ENCODE measurements at places on chromosomes 1 and 21.

DNA sequence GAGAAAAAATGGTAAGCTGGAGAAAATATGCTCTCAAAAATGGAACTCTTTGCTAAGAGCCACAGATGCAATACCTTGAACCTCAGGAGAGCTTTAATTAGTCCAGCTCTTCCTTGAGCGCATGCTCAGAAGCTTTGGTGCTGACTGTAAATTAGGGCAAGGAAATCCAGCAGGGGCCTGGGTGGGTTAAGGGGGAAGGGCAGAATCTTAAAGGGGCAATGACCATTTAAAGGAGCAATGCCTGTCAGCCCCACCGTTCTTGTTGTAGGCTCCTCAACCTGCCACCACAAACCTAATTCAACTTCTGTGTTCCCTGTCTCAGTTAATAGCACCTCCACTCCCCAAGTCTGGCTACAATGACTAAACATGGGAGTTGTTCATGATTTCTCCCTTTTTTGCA, 6.8 kb upstream of the SLC22A15 start:
- H3K27ac ChIP-seq: no peak overlapping the region
- DNase-seq: no peak
- peaks cover 2% of the 10 kb centered on the region for H3K27me3 ChIP-seq

DNA sequence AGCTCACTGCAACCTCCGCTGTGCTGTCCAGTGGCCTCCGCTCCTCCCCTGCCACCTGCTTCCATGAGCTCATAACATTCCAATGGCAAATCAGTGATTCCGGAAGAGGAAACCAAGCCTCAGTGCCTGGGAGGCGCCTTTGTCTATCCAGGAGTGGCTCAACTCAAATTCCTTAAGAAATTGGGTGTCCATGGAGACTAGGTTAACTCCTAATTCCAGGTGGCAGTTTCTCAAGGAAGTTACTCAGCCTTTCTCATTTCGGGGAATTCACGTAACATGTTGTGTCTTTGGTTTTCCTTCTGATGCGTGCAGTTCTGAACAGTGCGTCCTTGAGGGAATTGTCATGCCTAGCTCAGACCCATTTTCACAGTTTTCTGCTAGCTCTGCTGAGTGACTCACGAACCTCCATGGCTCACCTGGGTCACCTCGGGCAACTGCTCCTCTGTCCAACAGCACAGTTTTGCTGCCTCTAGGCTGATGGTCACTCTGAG, 89.9 kb upstream of the DSCAM start:
- DNase-seq: no peak
- H3K4me3 ChIP-seq: no peak overlapping the region
- H3K27ac ChIP-seq: no peak overlapping the region
- peaks cover 4% of the 10 kb centered on the region for H3K27me3 ChIP-seq
- H3K4me1 ChIP-seq: no peaks in the 10 kb centered on the region

- H3K4me1 ChIP-seq: no peaks in the 10 kb centered on the region
- H3K27me3 ChIP-seq: no peaks in the 10 kb centered on the region
- H3K36me3 ChIP-seq: no peaks in the 10 kb centered on the region
- H3K27ac ChIP-seq: no peak overlapping the region
Measured at GRCh38 chr1:189697113-189697512, 780.6 kb downstream of the BRINP3 start.

- DNase-seq: no peak
- no peaks in the 10 kb centered on the region for H3K4me1 ChIP-seq
- H3K27ac ChIP-seq: peak overlapping the region; percentile 17
- peaks cover 5% of the 10 kb centered on the region for H3K36me3 ChIP-seq
Measured at GRCh38 chr1:65020774-65021173, 54.4 kb upstream of the JAK1 start.

GRCh38 chr21:30340714-30341573, 3.5 kb upstream of the KRTAP27-1 start:
- no peak overlapping the region for H3K27ac ChIP-seq
- no peaks in the 10 kb centered on the region for H3K36me3 ChIP-seq
- DNase-seq: no peak
- no peaks in the 10 kb centered on the region for H3K27me3 ChIP-seq
- no peaks in the 10 kb centered on the region for H3K4me1 ChIP-seq
- H3K4me3 ChIP-seq: no peak overlapping the region

DNA sequence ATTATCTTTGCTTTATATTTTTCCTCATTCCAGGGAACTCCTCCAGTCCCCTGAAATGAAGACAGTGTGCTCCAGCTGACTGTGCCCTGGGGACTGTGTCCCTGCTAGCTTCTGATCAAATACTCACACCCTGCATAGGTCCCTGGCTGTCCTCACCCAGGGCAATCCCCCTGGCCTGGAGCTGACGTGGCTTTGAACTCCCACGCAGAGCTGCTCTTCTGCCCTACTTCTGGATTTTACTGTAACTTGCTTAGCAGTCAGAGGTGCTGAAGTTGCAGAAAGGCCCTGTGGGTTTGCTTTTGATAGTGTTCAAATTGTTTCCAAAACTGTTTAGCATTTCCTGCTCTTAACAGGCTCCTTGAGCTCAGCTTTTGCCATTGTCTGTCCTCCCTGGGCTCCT, 186.5 kb downstream of the FASLG start:
- H3K27ac ChIP-seq: no peak overlapping the region
- peaks cover 9% of the 10 kb centered on the region for H3K27me3 ChIP-seq
- H3K4me1 ChIP-seq: peaks cover 3% of the 10 kb centered on the region
- no peak for DNase-seq
- no peak overlapping the region for H3K4me3 ChIP-seq

DNA sequence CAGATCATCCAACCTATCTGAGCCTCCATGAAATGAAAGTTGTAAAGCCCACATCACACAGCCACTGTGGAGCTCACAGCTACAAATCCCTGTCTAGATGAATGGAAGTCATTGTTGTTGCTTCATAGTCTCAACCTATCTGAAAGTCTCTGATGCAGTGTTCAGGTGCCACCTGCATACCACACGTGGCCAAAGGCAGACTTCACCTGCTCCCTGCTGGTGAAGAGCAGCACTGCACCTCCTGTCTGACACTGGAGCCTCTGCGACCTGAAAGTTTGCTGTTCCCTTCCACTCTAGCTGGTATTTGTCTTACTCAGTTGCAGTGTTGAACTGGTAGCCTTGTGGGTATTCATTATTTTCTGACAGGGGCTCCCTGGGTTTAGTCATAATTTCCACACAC, 18.4 kb downstream of the LORICRIN start:
- no peaks in the 10 kb centered on the region for H3K36me3 ChIP-seq
- H3K4me1 ChIP-seq: no peaks in the 10 kb centered on the region
- no peak overlapping the region for H3K4me3 ChIP-seq
- DNase-seq: no peak
- peaks cover 11% of the 10 kb centered on the region for H3K27me3 ChIP-seq
- H3K27ac ChIP-seq: no peak overlapping the region

GRCh38 chr1:207813512-207813881, 61.6 kb downstream of the CD46 start:
- H3K4me3 ChIP-seq: no peak overlapping the region
- H3K27ac ChIP-seq: peak overlapping the region; percentile 86
- DNase-seq: no peak

DNA sequence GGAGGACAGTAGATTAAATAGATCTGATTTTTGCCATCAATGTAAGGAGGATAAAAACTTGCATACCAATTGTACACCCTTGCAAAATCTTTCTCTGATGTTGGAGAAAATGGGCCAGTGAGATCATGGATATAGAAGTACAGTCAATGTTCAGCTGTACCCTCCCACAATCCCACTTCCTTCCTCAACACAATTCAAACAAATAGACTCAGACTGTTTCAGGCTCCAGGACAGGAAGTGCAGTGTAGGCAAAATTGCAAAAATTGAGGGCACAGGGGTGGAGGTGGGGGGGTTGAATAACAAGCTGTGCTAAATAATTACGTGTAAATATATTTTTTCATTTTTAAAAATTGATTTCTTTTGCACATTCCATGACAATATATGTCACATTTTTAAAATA, 3.9 kb upstream of the IFI44 start:
- DNase-seq: no peak
- no peak overlapping the region for H3K4me3 ChIP-seq
- H3K27me3 ChIP-seq: no peaks in the 10 kb centered on the region
- H3K36me3 ChIP-seq: peaks cover 18% of the 10 kb centered on the region

GRCh38 chr21:14120091-14120734, 90.5 kb downstream of the LIPI start:
- H3K27me3 ChIP-seq: peaks cover 2% of the 10 kb centered on the region
- peaks cover 48% of the 10 kb centered on the region for H3K4me1 ChIP-seq
- peaks cover 2% of the 10 kb centered on the region for H3K36me3 ChIP-seq
- H3K4me3 ChIP-seq: peak overlapping the region; percentile 6
- no peak for DNase-seq

DNA sequence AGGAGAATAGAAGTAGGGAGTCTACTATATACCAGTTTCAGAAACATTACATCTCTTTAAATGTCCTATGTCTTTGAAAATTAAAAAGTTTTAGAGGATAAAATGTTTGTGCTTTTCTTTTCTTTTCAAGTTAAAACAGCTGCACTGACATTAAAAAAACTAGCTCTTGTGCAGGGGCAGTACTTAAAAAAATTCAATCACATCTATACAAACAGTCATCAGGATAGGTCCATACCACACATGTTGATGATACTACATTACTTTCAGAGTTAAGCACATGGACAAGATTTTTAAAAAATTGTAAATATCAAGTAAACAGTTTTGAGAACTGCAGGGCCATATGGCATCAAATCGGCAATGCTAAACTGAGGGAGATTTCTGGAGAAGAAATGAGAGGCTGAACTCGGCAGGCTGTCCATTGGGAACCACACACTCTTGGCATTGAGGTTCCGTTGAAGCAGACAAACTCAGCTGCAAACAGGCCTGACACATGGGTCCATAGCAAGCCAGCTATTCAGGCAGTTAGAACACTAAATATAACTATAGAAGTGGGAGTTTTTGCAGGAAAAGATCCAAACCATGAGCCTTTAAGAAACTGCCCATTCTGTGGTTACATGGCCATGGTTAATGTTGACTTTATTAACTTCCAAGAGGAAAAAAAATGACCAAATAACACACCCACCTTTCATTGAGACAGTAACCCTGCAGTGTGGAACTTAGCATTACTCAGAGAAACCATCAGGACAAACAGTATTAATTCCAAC, 84.5 kb upstream of the BCL10 start:
- peaks cover 4% of the 10 kb centered on the region for H3K36me3 ChIP-seq
- no peak overlapping the region for H3K27ac ChIP-seq
- H3K4me1 ChIP-seq: no peaks in the 10 kb centered on the region

DNA sequence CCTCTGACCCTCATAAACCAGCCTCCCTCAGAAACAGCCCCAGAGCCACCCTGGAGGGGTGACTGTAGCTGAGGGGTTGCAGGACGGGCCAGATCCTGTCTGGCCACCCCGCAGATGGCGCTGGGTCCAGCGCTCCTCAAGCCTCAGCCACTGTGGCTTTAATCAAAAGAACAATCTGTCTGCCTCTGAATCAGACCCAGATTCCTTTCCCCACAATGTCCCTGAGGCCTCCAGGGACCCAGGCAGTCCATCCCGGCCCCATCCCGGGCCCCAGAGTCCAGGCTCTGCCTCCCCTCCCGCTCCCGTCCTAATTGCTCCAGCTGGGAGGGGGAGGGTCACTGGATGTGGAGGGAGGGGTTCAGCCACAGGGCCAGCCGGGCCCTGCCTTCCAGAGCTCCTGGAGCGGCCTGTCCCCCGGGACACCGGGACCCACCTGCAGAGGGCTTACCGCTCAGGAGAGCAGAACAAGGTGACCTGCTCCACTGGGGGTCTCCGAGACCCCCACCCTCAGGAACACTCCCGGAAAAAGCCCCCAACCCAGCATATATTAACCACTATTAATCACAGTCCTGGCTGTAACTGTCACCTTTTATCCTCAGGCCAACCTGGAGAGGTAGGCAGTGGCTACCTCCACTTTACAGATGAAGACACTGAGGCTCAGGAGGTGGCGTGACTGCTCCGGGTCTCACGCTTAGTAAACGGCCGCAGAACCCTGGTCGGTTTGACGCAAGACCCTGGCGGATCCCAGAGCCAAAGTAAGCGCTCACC, 836 bp upstream of the FBLIM1 start:
- H3K4me1 ChIP-seq: peaks cover 13% of the 10 kb centered on the region
- H3K4me3 ChIP-seq: peak overlapping the region; percentile 71
- H3K27ac ChIP-seq: no peak overlapping the region
- DNase-seq: no peak
- peaks cover 24% of the 10 kb centered on the region for H3K27me3 ChIP-seq

DNA sequence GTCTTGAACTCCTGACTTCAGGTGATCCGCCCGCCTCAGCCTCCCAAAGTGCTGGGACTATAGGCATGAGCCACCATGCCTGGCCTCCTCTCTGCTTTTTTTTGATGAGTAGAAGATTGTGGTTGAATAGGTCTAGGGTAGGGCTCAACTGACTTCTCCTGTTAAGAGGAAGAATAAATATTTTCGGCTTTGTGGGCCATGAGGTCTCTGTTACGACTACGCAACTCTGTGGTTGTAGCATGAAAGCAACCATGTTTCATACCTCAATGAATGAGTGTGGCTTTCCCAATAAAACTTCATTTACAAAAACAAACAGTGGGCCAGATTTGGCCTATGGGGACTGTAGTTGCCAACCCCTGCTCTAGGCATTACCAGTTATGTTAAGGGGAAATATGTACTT, 67.8 kb downstream of the NID1 start:
- no peak overlapping the region for H3K4me3 ChIP-seq
- H3K27ac ChIP-seq: no peak overlapping the region
- no peaks in the 10 kb centered on the region for H3K36me3 ChIP-seq
- H3K27me3 ChIP-seq: peaks cover 17% of the 10 kb centered on the region
- H3K4me1 ChIP-seq: peaks cover 9% of the 10 kb centered on the region
- DNase-seq: no peak

DNA sequence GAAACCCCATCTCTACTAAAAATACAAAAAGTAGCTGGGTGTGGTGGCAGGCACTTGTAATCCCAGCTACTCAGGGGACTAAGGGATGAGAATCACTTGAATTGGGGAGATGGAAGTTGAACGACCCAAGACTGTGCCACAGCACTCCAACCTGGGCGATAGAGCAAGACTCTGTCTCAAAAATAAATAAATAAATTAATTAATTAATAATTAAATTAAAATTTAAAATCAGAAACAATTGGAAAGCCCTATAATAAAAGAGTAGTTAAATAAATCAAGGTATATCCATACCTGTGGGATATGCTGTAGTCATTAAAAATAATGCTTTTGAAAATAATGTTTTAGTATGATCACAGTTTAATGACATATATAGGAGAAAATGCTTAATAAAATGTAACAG, 15.6 kb upstream of the DDAH1 start:
- DNase-seq: no peak
- peaks cover 2% of the 10 kb centered on the region for H3K36me3 ChIP-seq
- peaks cover 3% of the 10 kb centered on the region for H3K4me1 ChIP-seq
- peaks cover 5% of the 10 kb centered on the region for H3K27me3 ChIP-seq

DNA sequence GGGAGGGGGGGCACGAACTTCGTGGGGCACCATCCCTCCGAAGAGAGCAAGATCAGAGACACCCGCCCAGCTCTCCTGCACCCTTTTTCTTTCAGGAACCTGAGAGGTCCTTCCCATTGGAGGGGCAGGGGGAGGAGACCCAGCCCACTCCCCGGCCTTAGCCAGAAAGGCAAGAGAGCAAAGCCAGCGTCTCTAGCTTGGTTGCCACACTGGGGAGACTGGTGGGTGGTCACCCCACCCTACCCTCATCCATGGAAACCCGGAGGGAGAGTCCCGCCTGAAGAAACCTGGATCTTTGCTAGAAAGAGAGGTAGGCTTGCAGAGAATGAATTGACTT, 246 bp downstream of the ATP2B4 start:
- no peak for DNase-seq
- H3K4me3 ChIP-seq: peak overlapping the region; percentile 87
- peak overlapping the region; percentile 93 for H3K27ac ChIP-seq
